ENCODE measurements at places on chromosomes 16 and 17. TPM values are rescaled to one million over a fixed set of nuclear protein-coding genes. Genes with fewer than 3 reads are reported as not detected.
A peak's percentile ranks its signal among the peaks of the same experiment; 100 is the strongest.

Gene CEMP1
- not detected for total RNA-seq

GRCh38 chr17:82058230-82058854, 6.6 kb downstream of the GPS1 start:
- H3K36me3 ChIP-seq = peaks cover 82% of the 10 kb centered on the region
- DNase-seq = no peak
- H3K4me1 ChIP-seq = no peaks in the 10 kb centered on the region
- H3K27me3 ChIP-seq = no peaks in the 10 kb centered on the region
- no peak overlapping the region for H3K4me3 ChIP-seq

DNA sequence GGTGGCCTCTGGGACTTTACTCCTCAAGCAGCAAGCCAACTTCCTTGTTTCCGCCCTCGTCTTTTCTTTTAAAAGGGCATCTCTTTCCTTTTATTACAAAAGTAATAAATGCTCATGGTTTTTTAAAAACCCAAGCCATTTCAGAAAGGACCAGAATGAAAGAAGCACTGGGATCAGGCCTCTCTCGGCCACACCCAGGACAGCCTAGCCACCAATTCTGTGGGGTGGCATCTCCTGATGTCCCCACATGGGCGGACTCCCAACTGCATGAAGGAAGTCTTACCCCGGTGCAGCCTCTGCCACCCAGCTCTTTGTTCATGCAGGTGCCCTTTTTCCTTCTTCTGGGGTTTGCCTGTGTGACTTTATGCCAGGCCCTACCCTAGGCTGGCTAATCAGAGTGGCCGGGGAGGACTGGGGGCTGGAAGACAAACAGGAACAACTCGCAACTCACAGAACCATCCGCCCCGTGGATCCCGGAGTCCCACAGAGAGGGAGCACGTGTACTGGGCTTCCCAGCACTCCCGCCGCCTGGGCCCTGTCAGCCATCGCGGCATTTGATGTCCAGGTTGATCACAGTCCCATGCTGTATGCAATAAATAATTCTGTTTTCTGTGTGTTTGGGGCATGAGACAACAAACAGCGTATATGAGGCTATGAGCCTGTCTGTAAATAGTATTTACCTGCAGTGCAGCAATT, 2.6 kb upstream of the RASD1 start:
- H3K27me3 ChIP-seq = no peaks in the 10 kb centered on the region
- no peaks in the 10 kb centered on the region for H3K36me3 ChIP-seq
- no peak overlapping the region for H3K27ac ChIP-seq
- no peak for DNase-seq
- peaks cover 9% of the 10 kb centered on the region for H3K4me1 ChIP-seq
- H3K4me3 ChIP-seq = no peak overlapping the region

GRCh38 chr16:31344712-31345111, 10.3 kb upstream of the ITGAX start:
- H3K36me3 ChIP-seq = no peaks in the 10 kb centered on the region
- no peak for DNase-seq
- no peak overlapping the region for H3K27ac ChIP-seq
- H3K27me3 ChIP-seq = no peaks in the 10 kb centered on the region
- no peaks in the 10 kb centered on the region for H3K4me1 ChIP-seq

DNA sequence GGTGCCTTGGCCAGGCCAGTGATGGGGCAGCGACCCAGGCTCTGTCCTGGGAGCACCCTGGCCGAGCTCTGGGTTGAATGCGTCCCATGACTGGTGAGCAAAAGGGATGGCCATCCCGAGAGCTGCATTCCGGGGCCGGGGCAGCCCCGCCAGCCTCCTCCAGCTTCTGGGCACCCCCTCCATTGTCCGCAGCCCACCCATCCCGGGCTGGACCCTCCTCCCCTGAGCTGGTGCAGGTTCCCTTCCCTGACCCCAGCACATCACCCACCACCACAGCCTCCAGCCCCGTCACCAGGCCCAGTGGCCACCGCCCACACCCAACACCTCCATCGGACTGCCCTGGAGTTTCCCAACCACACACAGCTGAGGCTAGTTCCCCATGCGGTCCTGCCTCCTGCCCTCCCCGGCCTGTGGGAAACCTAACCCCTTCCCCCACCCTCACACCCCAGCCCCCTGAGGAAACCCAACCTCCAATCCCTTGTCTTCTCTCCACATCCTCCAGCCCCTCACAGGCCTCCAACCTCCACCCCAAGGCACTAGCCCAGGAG, 16.2 kb upstream of the PVALEF start:
- no peak overlapping the region for H3K4me3 ChIP-seq
- H3K4me1 ChIP-seq = no peaks in the 10 kb centered on the region

DNA sequence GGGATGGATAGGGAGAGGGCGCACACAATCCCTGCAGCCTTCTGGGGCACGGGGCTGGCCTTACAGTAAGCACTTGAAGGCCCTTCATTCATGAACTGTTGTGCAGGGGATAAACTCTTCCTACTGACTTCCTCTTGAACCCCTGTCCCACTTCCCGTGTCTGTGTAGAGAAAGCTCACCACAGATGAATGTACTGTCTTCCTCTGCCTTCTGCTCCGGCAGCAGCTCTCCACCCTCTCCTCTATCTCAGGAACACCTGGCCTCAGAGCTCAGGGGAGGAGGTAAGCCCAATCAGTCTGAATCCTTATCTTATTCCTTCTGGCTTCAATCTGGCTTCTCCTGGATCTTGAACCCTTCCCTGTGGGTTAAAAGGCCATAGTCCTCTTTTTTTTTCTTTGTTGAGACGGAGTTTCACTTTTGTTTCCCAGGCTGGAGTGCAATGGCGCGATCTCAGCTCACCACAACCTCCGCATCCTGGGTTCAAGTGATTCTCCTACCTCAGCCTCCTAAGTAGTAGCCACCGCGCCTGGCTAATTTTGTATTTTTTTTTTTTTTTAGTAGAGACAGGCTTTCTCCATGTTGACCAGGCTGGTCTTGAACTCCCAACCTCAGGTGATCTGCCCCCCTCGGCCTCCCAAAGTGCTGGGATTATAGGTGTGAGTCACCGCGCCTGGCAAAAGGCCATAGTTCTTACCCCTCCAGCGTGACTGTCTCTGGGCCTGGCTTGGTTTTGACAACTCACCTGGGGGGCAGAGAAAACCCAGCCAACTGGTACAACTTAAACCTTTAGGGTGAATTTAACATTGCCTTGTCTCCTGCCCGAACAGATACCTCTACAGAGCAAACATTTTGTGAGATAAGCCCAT, 7.2 kb upstream of the SLC52A1 start:
- no peak overlapping the region for H3K4me3 ChIP-seq
- no peaks in the 10 kb centered on the region for H3K36me3 ChIP-seq
- DNase-seq = no peak

DNA sequence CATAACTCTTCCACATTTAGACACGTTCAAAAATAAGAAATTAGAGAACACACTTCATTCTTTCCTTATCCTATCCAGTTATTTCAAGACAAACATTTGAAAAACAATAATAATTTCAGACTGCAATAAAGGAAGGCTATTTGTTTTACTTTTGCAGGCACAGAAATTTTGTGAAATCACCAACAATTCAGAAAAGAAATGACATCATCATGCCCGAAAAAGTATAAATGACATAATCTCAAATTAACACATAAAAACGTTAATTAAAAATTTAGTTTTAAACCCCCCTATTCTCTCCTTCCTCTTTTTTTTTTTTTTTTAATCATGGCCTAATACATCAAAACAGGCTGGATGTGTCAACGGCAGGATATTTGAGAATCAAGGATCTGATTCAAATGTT, 468.4 kb upstream of the RBFOX1 start:
- no peak overlapping the region for H3K27ac ChIP-seq
- H3K4me1 ChIP-seq = no peaks in the 10 kb centered on the region

Gene PYY
- not detected for total RNA-seq

- no peak overlapping the region for H3K4me3 ChIP-seq
- no peaks in the 10 kb centered on the region for H3K27me3 ChIP-seq
- H3K36me3 ChIP-seq = no peaks in the 10 kb centered on the region
- H3K4me1 ChIP-seq = no peaks in the 10 kb centered on the region
Measured at GRCh38 chr17:64420143-64420670, 28.7 kb upstream of the MILR1 start.

- no peaks in the 10 kb centered on the region for H3K4me1 ChIP-seq
- H3K4me3 ChIP-seq = no peak overlapping the region
- no peak for DNase-seq
- H3K27ac ChIP-seq = no peak overlapping the region
- peaks cover 12% of the 10 kb centered on the region for H3K36me3 ChIP-seq
Measured at GRCh38 chr17:28182559-28182958, 136.4 kb upstream of the TMEM97 start.

Gene TVP23A
- total RNA-seq = not detected

DNA sequence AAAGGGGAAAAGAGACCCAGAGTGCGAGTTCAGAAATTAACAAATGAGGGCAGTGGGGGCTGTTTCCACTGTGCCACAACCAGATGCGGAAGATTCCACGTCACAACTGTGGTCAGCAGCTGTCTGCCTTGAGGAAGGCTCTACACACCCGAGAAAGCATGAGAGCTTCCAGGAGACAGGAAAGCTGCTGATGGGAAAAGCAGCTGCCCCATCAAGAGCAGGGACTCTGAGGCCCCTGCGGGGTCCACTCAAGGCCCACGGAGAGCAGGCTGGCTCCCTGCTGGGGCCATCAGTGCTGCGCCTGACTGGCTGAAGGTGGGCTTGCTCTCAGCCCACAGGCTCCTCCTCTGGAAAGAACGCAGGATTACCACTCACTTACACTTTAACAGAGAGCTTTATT, 14.8 kb upstream of the TRAP1 start:
- H3K4me3 ChIP-seq = no peak overlapping the region
- H3K27ac ChIP-seq = no peak overlapping the region

GRCh38 chr16:14399378-14400284, 230.4 kb downstream of the PARN start:
- H3K27me3 ChIP-seq = no peaks in the 10 kb centered on the region
- H3K4me1 ChIP-seq = peaks cover 9% of the 10 kb centered on the region
- no peaks in the 10 kb centered on the region for H3K36me3 ChIP-seq
- H3K4me3 ChIP-seq = peak overlapping the region; percentile 28
- DNase-seq = peak; percentile 90

Gene ERCC4
- total RNA-seq = 6.2 TPM

- H3K36me3 ChIP-seq = no peaks in the 10 kb centered on the region
- no peak overlapping the region for H3K4me3 ChIP-seq
- DNase-seq = no peak
- H3K4me1 ChIP-seq = peaks cover 3% of the 10 kb centered on the region
Measured at GRCh38 chr17:21272881-21273792, 11.4 kb upstream of the MAP2K3 start.

DNA sequence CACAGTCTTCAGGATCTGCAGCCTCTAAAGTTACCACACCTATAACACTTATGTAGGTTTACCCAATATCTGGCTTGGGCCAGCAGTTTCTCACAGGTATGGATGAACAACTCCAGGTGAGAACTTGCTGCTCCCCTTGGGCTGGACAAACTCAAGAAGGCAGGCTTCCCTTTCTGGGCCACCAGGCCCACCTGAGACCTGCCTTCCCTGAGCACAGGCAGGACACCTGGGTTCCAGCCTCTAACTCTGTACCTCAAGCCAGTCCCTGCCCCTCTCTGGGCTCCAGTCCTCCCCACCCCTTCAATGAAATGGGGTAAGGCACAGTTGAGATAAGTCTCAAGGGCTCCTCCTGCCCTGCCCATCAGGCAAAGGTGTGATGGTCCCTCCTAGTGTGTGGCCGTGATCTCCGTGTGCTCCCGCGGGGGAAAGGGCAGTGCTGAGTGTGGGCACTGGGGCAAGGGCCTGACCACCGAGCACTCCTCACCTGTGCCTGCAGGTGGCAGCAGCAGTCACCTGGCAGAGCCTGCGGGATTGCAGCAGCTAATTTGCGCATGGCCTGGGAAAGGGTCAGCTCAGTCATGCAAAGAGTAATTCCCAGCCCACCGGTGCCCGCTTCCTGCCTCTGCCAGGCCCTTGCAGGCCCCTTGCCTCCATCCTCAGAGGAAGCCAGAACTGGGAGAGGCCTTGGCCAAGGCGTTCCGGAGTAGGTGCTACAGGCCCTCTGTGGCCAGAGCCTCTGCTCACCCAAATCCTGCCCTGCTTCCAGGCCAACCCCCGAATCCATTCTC, 28.2 kb upstream of the ADGRG1 start:
- no peaks in the 10 kb centered on the region for H3K36me3 ChIP-seq
- H3K4me1 ChIP-seq = no peaks in the 10 kb centered on the region
- DNase-seq = peak; percentile 61
- H3K4me3 ChIP-seq = no peak overlapping the region
- H3K27me3 ChIP-seq = no peaks in the 10 kb centered on the region
- no peak overlapping the region for H3K27ac ChIP-seq

GRCh38 chr16:17467923-17468540, 2.7 kb downstream of the XYLT1 start:
- peaks cover 18% of the 10 kb centered on the region for H3K4me1 ChIP-seq
- DNase-seq = peak; percentile 82
- H3K27ac ChIP-seq = no peak overlapping the region
- H3K27me3 ChIP-seq = no peaks in the 10 kb centered on the region
- H3K4me3 ChIP-seq = peak overlapping the region; percentile 76
- H3K36me3 ChIP-seq = no peaks in the 10 kb centered on the region

DNA sequence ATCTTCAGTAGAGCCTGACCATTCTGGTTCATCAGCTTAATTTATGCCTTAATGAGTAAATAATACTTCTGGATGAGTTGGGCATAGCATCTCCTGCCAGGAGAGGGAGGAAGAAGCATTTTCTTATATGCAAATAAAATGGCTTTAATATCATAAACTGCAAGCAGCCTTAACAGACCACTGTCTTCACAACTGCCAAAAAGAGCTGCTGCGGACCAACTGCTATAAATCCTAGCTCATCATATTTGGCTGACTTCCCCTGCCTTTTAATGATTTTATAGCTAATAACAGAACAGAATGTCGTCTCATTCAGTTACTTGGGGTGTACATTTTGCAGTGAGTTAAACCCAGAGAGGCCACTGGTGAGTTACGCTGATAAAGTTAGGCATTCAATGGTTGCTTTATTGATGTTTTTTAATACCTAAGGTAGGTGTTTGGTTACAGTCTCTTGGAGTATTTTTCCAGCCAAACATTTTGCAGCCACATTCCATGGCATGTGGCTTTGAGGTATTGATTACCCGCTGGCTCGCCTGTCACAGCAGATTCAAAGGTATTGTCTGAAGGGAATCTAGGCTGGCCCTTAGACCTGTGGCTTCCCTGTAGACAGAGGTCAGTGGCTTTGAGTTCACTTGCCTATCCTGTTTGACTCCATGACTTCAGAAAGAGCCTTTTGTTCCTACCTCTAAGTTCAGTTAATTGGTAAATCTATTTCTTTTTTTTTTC, 16.4 kb downstream of the FAM20A start:
- H3K27me3 ChIP-seq = no peaks in the 10 kb centered on the region
- no peak overlapping the region for H3K4me3 ChIP-seq
- DNase-seq = no peak
- H3K27ac ChIP-seq = no peak overlapping the region
- no peaks in the 10 kb centered on the region for H3K4me1 ChIP-seq

DNA sequence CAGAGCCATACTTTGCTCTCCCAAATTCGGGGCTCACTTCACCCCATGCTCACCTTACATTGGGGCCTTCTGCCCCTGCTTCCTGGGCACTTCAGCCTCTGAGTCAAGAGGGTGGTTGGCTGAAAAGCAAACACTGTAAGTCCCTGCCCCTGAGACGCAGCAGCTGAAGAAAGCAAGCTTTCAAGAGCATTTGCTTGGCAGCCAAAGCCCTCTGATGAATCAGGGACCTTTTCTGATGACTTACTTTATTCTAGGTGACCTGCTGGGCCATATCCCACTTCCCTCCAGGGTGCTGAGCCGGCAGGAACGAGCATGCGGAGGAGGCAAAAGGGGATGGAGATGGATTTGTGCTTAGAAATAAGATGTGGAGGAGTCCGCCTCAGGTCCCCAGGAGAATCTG, 147.0 kb upstream of the TNRC6C start:
- no peak overlapping the region for H3K4me3 ChIP-seq
- DNase-seq = no peak
- no peaks in the 10 kb centered on the region for H3K36me3 ChIP-seq
- no peaks in the 10 kb centered on the region for H3K27me3 ChIP-seq
- peak overlapping the region; percentile 52 for H3K27ac ChIP-seq
- peaks cover 20% of the 10 kb centered on the region for H3K4me1 ChIP-seq

Gene ADORA2B
- total RNA-seq = not detected

Data from ascending aorta (tissue), 2 donors.